GM10248 (cell line): ENCODE measurements at places on chromosomes 12 and 14.

DNA sequence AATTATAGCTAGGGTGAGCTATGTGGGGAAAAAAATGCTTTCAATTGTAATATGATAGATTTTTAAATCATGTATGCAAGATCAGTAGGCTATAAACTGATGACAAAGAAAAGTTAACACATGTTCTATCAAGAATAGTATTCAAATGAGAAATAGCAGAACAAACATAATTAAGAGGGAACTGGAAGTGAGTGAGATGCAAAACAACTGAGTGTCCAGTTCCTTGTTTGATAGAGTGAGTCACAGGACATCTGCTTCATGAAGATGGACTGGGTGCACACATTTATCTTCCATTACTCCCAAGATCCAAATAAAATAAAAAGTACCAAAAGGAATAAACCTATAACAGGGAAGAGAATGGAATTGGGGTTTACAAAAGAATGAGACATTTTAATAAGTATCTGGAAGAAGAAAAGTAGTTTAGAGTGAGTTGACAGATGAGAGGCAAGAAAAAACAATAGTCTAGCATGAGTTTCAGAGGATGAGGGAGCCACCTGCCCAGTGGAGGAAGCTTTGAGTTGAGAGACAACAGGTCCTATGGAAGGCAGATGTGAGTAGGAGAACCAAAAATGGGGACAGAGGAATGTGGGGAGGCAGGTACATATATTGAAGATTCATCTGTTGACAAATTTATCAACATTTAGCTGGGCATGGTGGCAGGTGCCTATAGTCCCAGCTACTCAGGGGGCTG, 178.1 kb upstream of the ARHGAP5 start:
- no peak for DNase-seq

DNA sequence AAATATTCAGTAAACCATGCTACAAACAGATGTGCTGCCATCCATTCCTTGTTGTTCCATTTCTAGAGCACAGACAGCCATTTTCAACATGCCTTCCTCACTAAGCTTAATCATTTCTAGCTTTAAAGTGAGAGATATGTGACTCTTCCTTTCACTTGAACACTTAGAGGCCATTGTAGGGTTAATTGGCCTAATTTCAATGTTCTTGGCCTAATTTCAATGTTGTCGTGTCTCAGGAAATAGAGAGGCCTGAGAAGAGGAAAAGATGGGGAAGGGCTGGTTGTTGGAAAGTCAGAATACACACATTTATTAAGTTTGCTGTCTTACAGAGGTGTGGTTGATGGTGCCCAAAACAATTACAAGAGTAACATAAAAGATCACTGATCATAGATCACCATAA, 435.1 kb downstream of the ZFP36L1 start:
- DNase-seq: no peak

DNA sequence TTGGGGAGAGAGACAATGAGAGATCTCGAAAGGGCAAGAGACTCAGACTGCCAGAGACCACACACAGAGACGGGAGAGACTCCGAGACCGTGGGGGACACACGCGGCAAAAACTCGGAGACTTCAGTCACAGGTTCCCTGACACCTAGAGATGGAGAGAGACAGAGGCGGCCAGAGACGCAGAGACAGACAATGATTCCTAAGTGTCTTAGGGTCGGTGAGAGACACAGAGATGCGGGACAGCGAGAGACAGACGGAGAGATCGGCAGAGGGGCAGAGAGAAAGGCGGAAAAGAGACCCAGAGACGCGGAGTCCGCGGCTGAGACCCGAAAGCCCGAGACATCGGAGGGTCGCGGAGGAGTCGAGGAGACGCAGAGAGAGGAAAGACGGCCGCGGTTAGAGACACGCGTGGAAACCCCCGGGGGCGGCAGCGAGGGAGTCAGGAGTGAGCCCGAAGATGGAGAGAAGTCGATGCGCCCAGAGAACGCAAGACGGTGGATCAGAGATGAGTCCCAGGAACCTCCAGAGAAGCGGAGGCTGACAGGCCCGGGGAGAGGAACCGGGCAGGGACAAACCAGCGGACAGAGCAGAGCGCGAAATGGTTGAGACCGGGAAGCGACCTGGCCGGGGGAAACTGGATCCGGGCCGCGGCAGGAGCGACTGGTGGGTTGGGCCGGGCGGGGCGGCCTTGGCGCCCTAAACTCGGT, 7.8 kb downstream of the LHX5 start:
- DNase-seq: no peak

- no peak for DNase-seq
Measured at GRCh38 chr12:32437095-32437515, 37.7 kb downstream of the FGD4 start.

DNA sequence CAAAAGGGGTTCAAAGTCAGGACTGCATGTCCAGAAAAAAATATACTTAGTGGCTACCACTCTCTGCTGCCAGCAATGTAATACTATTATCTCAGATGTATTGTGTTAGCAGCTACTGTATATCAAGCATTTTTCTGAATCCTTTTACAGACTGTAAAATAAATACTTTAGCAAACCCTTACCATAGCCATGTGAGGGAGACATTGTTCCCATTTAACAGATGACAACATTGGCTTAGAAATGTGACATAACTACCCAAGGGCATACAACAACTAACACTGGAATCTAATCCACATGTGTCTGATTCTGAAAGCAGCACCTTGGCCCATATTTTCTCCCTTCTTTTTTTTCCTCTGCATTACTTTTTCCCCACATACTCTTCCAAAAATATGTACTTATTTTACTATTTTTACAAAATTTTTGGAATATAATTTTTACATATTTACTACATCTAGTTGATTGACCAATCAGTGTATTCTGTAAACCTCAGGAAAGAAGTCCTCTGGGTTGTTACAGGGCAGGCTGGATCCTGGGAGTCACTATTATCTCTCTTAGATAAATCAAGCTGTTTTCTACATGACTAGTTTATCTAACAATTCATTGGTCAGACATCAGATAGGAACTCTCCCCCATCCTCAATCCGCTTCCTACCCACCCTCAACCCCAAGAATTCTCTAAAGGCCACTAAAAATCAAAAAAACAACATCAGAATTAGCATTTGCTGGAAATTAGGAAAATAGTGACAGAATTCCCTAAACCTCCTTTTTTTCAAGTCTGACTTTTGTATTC, 154.1 kb downstream of the BTG1 start:
- DNase-seq: peak; percentile 26

DNA sequence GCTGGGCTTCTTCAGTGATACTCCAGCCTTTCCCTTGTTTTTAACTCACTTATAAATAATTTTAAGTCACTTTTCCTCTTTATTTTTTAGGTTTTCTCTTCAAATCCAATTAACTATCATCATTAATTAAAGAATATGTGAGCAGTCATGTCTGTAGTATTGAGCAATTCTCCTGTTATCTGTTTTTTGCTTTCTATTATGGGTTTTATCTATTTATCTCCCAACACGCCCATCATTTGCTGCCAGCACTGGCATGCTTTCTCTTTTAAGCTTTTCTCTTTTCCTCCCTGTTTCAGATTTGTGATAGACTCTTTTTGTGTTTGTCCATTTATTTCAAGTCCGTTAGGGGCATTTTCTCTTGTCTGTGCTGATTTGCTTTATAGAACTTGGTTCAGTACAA, 72.3 kb downstream of the CRADD start:
- no peak for DNase-seq

GRCh38 chr12:64587447-64587846, 22.8 kb upstream of the RASSF3 start:
- DNase-seq: no peak

- no peak for DNase-seq
Measured at GRCh38 chr12:80056845-80057244, 42.5 kb upstream of the OTOGL start.

GRCh38 chr12:118690506-118690905, 290.8 kb upstream of the SRRM4 start:
- DNase-seq: no peak

GRCh38 chr14:50814161-50814560, 16.8 kb downstream of the NIN start:
- no peak for DNase-seq

- DNase-seq: no peak
Measured at GRCh38 chr12:123055281-123055766, 74.8 kb downstream of the ARL6IP4 start.

DNA sequence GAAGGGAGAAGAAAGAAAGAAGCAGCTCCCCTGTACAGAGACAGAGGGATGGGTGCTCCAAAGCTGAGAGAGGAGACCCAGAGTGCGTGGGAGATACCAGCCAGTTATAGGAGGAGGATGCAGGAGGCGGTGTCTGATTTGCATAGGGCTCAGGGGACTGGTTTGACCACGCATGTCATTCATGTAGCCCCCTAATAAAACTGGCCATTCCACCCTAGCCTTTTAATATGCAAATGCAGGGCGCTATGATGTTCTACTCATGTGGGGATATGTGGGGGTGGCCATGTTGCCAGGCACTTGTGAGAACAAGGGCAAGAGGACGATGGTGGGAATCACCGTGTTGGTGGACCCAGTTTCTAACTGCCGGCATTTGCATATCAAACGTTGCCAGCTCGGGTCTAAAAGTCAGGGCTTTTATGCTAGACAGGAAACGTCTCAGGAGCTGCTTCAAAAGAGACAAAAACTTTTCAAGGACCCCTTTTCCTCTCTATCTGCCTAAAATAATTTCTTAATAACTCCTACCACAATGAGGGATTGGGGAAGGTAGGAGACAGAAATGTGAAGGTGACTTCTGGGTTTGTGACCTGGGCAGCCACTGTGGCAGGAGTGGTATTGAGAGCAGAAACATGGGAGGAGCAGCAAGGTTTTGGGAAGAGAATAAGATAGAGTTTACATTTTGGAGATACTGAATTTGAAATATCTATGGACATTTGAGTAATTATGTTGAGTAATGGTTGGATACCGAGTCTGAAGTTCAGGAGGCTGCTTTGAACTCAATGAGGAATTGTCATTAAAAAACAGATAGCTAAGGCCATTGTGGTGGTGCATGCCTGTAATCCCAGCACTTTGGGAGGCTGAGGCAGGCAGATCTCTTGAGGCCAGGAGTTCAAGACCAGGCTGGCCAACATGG, 2.2 kb upstream of the ATXN3 start:
- no peak for DNase-seq

- peak; percentile 51 for DNase-seq
Measured at GRCh38 chr12:111406474-111407376, 1.0 kb downstream of the SH2B3 start.

GRCh38 chr14:36935976-36936678, 236.3 kb downstream of the SLC25A21 start:
- DNase-seq: no peak

DNA sequence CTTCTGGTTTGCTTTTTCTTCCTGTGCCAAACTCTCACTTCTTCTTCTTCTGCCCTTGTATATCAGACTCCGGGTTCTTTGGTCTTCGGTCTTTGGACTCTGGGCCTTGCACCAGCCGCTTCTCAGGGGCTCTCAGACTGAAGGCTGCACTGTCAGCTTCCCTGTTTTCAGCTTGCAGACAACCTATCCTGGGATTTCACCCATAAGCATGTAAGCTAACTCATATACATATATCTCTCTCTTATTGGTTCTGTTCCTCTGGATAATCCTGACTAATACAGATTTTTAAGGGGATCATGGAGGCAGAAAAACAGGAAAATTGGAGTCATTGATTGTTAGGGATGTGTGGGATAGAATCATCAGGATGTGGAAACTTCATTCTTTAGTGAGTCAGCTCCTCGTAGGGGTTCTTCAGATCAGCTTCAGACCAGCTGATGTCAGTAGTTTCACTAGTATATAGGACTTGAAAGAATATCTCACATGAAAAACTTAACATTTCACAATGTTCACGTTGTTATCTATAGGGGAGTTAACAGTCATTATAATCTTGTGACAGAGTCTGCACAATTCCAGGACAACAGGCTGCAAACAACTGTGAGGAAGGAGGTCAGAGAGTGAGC, 102.9 kb downstream of the RASSF9 start:
- no peak for DNase-seq

- DNase-seq: no peak
Measured at GRCh38 chr12:66144791-66145754, 14.5 kb upstream of the LLPH start.

DNA sequence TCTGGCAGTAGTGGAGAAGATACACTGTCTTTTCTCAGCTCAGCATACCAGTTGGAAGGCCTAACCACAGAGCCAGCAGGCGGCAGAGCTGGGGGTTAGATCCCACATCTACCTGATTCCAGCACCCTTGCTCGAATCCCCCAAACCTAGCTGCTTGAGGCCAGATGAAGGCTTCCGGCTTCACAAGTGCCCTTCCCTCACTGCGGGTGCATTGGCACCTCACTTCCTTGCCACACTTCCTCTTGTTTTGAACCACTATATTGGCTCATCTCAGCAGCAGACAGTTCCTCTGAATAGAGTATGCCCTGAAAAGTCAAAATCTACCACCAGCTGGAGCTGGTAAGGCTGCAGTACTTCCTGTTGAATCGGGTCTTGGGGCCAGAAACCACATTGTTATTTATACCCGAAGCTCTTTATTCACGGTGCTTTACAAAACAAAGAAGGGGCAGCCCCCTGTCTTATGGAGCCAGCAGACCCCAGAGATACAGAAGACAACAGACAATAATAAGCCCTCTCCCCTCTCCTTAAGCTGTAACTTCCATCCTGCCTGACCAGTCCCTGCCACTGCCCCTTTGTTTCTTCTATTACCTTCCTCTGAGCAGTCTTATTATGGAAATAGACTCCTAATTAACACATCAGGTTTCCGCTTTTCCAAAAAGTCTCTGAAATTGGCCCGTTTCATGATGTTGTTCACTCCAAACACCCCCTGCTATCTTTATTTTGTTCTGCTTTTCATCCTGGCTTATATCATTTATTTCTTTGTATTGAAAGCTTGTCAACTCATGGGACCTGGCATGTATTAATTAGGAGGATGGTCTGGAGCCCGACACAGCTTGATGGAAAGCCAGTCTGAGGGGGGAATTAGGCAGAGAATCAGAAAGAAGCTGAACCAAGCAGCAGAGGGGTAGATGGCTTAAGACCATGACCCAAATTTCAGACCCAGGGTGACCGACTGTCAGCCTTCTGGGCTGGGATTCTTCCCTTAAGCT, 233.5 kb downstream of the EFCAB11 start:
- peak; percentile 33 for DNase-seq

GRCh38 chr12:15052691-15053090, 79.8 kb downstream of the PDE6H start:
- no peak for DNase-seq

- DNase-seq: peak; percentile 34
Measured at GRCh38 chr12:120468325-120468820, 1.2 kb downstream of the SRSF9 start.

DNA sequence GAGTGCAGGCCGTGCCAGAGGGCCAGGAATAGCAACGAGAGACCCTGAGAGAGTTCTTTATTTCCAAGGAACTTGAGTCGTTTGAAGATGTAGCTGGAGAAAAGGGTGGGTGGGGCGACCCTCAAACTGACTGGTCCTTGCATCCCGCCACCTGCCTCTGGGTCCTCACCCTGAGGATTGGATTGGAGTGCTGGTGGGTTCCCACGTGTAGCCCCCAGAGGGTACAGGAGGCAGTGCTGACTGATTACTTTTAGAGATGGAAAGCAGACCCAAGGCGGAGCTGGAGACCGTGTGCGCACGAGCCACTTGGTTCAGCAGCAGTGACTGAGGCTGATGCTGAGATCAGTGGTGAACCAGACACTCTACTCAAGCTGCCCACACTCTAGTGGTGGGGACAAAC, 6.9 kb downstream of the EMG1 start:
- DNase-seq: no peak

GRCh38 chr12:8546591-8546990, 5.9 kb upstream of the CLEC4E start:
- no peak for DNase-seq

GRCh38 chr12:2298556-2299200, 245.9 kb downstream of the CACNA1C start:
- DNase-seq: no peak
